ENCODE measurements at places on chromosomes 6 and 20.
A peak's percentile ranks its signal among the peaks of the same experiment; 100 is the strongest.

GRCh38 chr20:36315545-36316351, 9.6 kb downstream of the DLGAP4 start:
- DNase-seq, result no peak

DNA sequence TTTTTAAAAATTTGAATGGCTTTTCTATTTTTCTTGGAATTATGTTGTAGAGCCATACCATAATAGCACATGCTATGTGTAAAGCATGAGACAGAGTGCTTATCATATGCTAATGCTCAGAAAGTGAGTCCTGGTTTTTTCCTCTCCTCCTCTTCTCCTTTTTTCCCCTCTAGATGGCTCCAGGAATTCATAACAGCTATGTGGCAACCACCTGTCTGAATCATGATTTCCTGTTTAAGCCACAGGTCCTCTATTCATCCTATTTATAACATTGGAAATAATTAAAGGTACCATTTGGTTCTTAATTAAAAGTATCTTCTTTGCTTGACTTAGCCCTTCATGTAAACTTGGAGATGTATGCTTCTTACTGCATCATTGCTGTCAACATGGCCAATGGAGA, 260.0 kb upstream of the MAP3K7 start:
- DNase-seq, result no peak

GRCh38 chr20:38650010-38650409, 48.4 kb downstream of the ARHGAP40 start:
- no peak for DNase-seq

DNA sequence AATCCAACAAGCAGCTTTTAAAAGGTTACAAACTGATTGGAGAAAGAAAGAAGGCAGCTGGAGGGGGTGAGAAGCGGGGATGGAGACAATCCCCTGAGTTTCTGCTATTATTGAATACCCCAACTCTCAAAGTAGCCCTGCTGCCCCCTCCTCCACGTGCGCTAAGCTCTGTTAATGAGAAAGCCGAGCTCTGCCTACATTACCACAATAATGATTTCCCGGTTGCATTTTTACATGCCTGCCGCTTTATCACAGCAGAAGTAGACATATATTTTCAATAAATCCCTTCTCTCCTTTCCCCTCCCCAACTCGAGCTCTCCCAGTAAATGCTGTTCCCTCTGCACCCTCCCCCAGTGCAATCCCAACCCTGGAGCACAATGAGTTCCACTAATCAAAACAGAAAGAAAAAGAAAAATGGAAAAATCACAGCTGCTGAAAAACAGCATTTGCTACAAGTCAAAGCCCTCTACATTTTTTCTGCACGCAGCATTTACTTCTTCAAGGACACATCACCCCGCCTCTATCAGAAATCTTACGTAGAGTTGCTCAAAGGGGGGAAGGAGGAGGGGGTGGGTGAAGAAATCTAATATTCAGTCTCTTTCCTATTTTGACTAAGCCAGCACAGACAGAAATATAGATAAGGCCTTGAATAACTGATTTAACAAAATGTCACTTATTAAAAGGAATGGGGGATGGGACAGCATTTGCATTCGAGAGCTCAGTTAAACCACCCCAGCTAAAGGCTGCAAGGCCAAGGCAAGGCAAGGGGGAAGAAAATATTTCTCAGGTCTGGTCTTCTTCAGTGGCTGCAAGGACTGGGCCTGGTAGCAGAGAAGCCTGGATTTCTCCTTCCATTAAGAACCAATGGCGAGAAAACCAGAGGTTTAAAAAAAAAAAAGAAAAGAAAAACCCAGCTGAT, 10.7 kb downstream of the TRERF1 start:
- DNase-seq, result no peak

DNA sequence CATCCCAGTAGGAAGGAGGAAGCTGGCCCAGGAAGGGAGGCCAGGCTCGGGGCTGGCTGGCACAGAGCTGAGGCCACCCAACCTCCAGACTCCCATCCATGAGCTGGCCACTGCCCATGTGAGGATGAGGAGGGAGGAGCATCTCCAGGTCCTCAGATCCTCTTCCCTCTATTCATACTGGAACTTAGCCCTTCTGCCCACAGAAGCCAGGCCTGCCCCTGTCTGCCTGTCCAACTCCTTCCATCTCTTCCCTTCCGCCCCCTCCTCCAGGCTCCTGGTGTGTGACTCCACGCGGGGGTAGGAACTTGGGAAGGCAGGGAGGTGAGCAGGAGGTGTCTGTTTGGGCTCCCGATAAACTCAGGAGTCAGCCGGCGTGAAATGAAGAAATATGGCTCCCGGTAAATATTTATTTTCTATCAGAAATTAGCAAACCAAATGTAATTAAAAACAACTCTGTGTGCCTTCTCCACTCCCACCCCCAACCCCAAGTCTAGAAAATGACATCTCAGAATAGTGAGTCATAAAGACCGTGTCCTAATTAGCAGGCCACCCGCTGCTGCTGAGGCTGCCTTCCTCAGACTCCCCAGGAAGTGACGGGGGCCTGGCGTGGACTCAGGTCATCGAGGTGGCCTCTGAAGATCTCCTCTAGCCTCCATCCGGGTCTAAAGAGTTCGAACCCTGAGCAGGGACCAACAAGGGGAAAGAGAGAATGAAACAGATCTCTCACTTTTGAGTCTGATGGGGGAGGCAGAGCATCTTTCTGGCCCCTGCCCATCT, 81.9 kb downstream of the MDGA1 start:
- DNase-seq, result no peak

DNA sequence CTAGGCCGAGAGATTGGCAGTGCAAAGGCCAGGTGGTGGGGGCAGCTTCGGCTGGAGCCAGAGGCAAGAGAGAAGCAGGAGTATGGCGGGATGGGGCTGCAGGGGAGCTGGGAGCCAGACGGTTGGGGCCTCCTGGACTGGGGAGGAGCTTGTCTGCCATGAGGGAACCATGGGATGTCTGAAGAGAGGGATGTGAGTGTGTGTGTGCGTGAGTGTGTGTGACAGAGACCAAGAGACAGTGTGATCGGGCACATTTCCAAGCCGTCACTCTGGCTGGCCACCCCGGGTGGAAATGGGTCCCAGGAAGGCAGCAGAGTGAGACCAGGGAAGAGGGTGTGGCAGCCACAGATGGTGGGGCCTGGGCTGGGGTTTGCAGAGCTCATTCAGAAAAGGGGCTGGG, 13.8 kb downstream of the PHACTR3 start:
- DNase-seq, result no peak

- no peak for DNase-seq
Observed at GRCh38 chr6:139423037-139423703, 48.7 kb upstream of the CITED2 start.

DNA sequence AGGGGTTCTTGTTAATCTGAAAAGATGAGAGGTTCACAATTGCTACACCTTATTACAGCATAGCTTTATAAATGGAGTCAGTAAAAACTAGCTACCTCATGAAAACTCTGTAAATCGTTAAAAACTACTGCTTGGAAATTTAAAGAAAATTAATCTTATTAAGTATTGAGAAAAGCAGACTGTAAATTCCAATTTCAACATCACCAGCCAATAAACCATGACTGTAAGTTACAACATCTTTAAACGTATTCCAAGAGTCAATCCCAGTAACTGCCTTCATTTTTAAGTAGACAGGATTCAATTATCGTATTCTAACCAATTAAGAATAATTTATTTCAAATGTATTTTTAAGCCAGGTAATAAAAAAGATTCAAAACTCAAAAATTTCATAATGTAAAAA, 70.3 kb downstream of the ATG5 start:
- no peak for DNase-seq

- peak; percentile 29 for DNase-seq
Observed at GRCh38 chr6:136923116-136923953, 1.2 kb downstream of the SLC35D3 start.
